Kidney glomerular epithelial cell (primary cell): ENCODE measurements at places on chromosomes 16 and 17.

- no peak for DNase-seq
These were observed 397 bp downstream of the NCOR1 start for GRCh38 chr17:16215002-16215272.

DNA sequence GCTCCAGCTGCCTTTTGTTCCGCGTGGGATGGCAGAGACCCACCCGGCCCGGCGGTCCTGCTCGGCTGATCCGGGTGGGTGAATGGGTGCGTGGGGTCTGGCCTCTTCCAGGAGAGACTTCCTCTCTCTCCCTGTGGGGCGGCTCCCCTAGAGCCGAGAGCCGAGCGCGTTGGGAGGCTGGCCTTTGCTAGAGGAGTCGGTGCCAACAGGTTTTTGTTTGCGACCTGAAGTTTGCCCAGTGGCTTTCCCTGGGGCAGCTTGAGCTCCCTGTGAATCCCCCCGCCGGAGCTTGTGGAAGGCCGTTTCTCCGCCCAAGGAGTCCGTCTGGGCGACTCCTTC, 970 bp downstream of the EPN2 start:
- no peak for DNase-seq

DNA sequence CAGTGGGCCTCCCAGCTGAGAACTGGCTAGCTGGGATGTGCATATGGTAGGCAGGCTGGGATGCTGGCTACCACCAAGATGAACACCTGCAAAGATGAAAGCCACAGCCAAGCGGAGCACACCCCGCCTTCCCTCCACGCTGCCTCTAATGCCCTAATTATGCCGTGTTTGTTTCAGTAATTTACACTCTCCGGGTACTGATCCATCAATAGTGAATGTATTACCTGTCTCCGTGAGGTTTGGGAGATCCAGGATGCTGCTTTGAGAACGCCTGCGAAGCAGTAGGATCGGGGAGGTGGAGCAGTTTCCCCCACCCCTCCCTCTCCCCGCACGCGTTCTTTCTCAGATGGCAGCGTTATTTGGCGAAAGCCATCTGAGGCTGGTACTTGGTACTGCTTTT, 28.9 kb upstream of the GSE1 start:
- no peak for DNase-seq

DNA sequence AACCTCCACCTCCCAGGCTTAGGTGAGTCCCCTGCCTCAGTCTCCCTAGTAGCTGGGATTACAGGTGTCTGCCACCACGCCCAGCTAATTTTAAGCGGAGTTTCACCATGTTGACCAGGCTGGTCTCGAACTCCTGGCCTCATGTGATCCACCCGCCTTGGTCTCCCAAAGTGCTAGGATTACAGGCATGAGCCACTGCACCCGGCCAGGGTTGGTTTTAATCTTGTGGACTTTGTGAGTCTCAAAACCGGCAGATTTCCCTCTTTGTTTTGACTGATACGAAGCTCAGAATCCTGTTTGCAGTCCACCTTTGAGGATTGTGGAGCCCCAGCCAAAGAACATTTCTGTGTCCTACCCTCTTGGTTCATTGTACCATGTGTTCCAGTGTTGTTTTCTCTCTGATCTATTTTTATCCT, 16.4 kb upstream of the CPSF4L start:
- DNase-seq = no peak

GRCh38 chr16:57720142-57720575, 15.4 kb upstream of the KATNB1 start:
- DNase-seq = peak; percentile 23

DNA sequence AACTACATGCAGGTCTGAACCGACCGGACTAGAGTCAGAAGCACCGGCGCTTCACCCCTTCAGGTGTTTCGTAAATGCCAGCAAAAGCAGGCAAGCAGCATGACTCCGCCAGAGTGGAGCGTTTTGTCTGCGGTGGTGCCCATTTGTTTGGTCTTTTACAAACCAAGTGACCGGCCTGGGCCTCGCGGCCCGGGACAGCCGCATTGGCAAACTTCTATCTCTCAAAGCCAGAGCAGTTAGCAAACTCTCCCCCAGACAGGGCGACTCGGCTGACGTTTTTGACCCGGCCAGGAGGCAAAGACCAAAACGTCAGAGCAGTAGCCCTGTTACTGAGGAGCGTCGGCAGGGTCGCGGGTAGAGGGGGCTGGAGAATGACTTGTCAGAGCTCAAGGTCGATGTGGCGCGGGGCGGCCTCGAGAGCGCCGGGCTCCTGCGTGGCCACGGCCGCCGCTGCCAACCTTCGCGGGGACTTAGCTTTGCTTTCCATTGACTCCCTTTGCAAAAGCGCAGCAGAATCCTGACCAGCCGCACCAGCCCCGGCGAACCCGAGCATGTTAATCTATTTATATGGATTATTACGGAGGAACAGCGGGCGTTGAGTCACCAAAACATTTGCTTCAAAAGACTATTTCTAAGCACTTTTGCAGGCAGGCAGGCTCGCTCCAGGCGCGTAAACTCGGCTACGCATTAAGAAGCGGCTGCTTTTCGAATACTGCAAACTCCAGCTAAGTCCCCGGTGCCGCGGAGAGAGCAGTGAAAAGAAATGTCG, 763 bp upstream of the SOX9 start:
- no peak for DNase-seq

- DNase-seq = no peak
These were observed 13.0 kb upstream of the DRG2 start for GRCh38 chr17:18074566-18075272.

GRCh38 chr17:17416400-17417360, 60.1 kb upstream of the MED9 start:
- no peak for DNase-seq

DNA sequence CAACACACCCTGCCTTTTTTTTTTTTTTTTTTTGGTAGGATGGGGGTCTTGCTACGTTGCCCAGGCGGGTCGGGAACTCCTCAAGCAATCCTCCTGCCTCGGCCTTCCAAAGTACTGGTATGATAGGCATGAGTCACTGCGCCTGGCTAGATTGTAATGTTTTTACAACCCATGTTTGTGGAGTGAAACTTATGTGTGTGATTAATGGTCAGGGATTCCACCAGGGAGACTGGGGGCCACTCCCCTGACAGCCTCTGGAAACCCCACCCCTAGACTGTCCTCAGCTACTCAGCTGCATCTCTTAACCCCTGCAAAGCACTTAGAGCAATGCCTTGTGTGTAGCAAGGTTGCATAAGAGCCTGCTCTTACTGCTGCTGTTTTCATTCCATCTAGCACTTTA, 220.5 kb downstream of the PARN start:
- DNase-seq = peak; percentile 84

DNA sequence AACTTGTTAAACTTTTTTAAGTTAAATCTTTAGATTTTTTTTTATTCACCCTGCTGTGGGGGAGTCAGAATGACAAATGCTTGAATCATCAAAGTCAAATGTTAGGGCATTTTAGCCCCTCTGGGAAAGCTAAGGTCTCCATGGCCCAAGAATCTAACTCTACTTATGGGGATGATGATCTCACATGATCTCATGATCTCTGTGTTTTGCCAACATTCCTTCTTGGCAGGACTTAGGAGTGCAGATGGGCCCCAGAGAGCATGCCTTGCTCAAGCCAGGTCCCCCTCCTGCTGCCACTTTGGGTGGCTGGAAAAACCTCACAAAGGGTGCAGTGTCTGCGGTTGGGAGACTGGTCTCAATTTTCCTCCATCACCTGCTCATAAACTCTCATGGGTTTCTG, 108.6 kb downstream of the PRKCB start:
- no peak for DNase-seq

DNA sequence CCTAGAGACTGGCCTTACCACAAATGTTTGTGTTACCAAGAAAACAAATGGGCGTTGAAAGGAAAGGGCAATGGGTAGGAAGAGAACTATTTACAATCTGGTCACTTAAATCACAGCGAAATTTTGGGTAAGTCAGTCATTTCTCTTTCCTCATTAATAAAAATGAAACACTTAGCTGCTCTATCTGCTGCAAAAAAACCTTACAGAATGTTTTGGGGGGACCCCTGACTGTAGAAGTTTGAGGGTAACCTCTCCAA, 742 bp upstream of the NUTF2 start:
- no peak for DNase-seq

DNA sequence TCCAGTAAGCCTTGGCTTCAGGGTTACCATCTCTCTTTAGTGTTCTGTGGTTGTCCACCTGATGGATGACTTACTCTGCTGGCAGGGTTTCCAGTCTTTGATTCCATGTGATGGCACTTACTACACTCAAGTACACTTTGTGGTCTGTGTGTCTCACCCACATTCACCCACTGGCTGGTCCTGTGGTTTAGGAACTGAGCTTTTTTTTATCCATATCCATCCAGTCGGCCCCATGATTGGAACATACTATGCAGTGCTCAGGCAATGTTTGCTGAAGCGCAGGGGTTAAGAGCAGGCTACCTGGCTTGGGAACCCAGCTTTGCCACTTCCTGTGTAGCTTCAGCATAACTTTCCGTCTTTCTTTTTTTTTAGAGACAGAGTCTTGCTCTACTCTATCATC, 2.8 kb upstream of the FUS start:
- DNase-seq = no peak

GRCh38 chr17:60540460-60540859, 14.4 kb upstream of the APPBP2 start:
- no peak for DNase-seq

DNA sequence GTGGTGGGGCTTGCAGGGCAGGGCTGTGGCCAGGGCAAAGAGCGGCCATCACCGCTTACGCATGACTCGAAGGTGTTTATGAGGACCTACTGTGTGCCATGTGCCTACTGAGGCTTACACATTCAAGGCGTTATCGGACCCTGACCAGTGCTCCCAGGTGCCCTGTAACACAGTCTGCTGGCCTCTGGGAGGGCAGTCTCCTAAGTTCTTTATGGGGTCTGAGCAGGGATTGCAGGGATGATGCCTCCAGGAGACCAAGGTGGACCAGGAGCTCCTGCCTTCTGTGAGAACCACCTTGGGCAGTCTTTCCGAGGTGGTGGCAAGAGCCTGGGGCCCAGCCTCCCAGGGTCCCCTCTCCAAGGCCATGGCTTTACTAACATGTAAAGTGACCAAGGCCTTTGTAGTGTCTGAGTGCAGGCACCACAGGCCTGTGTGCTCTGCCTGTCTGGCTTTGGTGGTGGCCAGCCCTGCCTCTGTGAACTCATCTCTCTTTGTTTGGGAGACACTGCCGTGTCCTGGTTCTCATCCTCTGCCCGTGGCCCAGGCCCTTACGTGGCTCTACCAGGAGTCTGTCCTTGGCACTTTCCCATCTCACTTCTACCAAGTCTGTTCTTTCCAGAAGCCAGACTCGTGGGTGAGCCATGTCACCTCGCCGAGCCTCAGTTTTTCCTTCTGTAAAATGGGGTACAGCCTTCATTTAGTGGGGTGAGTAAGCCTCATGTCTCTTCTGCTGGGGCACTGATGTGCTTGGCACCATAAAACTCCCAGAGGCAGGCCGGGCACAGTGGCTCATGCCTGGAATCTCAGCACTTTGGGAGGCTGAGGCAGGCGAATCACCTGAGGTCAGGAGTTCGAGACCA, 3.4 kb upstream of the SYNGR2 start:
- no peak for DNase-seq

DNA sequence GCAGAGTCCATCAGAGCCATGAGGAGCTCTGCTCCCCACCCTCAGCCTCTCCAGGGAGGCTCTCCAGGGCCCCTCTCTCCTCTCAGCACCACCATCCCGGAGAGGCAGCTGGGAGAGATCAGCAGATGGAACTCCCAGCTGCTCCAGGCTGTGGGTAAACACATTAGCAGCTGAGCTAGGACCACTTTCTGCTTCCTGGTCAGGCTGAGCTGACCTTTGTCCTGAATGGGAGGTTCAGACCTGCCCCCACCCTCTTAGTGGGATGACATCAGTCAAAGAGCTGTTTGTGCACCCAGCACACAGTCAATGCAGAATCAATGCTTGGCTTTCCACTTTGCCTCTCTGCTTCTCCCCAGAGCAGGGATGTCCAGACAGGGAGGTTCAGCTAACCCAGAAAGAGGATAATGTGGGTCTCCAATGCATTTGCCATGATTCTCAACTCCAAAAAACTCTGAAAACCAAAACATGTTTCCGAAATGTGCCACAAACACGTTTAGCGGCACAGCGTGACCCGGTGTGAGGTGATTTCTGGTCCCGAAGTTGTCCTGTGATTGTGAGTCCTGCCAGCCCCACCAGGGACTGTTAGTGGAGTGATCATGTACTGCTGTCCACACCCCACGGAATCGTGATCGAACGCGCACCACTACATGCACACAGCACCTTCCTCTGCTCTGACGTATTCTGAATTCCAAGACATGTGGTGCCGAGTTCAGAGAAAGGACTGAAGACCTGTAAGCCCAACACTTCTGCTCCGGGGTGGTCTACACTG, 6.7 kb downstream of the GPR142 start:
- no peak for DNase-seq

DNA sequence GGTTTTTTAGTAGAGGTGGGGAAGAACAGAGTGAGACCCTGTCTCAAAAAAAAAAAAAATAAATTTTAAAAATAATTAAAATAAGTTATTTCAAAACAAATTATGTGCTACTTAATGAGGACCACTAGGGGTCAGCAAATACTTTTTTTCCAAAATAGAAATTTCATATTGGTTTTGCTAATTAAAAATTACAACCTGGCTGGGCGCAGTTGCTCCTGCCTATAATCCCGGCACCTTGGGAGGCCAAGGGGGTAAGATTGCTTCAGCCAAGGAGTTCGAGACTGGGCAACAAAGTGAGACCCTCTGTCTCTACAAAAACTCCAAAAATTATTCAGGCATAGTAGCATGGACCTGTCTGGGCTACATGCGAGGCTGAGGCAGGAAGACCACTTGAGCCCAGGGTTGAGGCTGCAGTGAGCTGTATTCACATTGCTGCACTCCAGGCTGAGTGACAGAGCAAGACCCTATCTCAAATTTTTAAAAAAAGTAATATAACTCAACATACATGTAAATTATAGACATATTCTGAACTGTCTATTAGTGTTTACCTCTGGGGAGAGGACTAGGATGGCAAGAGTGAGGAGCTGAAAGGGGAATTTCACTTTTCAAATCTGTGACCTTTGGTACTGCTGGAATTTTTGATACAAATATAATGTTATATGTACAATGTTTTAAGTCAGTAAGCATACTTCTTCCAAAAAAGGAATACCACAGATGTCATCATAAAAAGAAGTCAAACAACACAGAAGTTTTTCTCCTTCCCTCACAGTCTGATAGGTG, 8.1 kb downstream of the MEIOB start:
- peak; percentile 64 for DNase-seq

GRCh38 chr17:82418001-82418986, at the start of the genes HEXD and OGFOD3:
Gene HEXD (plus strand): TSS chr17:82418347. CDS start chr17:82419800, 1,453 bp downstream.
Gene OGFOD3 (minus strand): TSS chr17:82418586. CDS start chr17:82418485, 101 bp downstream.
- DNase-seq = peak; percentile 75

- no peak for DNase-seq
These were observed 21.6 kb downstream of the SPNS2 start for GRCh38 chr17:4520060-4520893.

- no peak for DNase-seq
These were observed 6.1 kb upstream of the STH start for GRCh38 chr17:45992904-45993303.
